ENCODE measurements at places on chromosomes 5 and 9. TPM values are rescaled to one million over a fixed set of nuclear protein-coding genes. Genes with fewer than 3 reads are reported as not detected.

DNA sequence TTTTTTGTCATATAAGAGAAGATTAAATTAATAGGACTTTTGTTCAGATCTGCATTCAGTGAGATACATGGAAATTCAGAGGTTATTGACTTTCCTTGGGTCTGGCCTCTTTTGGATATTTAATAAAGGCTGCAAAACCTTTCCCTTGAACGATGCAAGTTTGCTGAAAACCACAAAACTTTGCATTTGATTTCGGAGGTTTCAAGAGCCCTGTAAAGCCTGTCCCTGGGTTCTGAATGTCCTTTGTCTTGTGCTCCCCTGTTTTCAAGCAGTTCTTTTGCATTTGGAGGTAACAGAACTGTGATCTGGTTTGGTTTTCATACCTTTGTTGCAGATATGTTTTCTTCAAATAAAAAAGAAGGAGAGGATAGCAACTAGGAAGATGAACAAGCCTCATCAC, 188.1 kb upstream of the DMRT1 start:
- no peak for DNase-seq
- H3K27me3 ChIP-seq = no peaks in the 10 kb centered on the region
- H3K36me3 ChIP-seq = no peaks in the 10 kb centered on the region
- no peak overlapping the region for H3K4me3 ChIP-seq
- no peak overlapping the region for H3K27ac ChIP-seq

DNA sequence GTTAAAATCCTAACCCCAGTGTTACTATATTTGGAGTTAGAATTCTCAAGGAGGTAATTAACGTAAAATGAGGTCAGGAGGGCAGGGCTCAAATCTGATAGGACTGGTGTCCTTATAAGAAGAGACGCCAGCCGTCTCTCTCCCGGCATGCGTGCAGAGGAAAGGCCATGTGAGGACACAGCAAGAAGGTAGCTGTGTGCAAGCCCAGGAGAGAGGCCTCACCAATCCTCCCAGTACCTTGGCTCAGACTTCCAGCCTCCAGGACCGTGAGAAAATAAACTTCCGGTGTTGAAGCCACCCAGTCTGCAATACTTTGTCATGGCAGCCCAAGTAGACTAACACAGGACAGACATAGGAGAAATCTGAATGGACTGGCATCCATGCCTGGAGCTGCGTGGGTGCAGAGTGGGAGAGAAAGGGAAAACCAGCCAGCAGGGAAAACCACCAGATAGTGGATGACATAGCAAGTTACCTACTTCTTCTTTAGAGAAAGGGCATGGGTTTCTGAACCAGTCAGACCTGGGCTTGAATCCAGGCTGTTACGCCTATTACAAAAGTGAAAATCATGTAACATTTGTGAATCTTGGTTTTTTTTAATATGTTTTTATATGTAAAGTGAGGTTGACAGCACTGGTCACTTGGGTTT, 89.2 kb downstream of the FSTL4 start:
- DNase-seq = no peak
- no peaks in the 10 kb centered on the region for H3K36me3 ChIP-seq
- peaks cover 5% of the 10 kb centered on the region for H3K27me3 ChIP-seq
- H3K4me1 ChIP-seq = no peaks in the 10 kb centered on the region
- H3K4me3 ChIP-seq = no peak overlapping the region

DNA sequence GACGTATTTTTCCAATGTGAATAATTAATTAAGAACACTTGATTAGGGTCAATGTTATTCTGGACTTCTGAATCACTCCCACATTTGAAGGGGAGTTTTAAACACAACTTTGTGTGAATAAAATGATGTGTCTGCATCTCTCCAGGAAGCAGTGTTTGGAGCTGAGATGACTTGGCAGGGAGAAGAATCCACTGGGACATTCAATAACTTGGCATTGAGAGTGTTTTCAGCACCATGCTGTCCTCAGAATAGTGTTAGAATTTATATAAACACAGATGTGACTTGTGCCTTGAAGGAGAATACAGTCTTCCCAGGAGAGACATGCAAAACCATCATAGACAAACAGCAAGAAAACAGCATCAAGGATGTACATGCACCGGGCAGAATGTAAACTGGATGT, 32.7 kb upstream of the KCNMB1 start:
- no peaks in the 10 kb centered on the region for H3K27me3 ChIP-seq
- H3K4me1 ChIP-seq = peaks cover 19% of the 10 kb centered on the region
- peak overlapping the region; percentile 2 for H3K27ac ChIP-seq

The DPYSL3 gene
- total RNA-seq = not detected

GRCh38 chr9:80144406-80144805, 572.6 kb downstream of the TLE4 start:
- H3K27ac ChIP-seq = no peak overlapping the region
- H3K4me1 ChIP-seq = no peaks in the 10 kb centered on the region
- no peaks in the 10 kb centered on the region for H3K36me3 ChIP-seq
- H3K27me3 ChIP-seq = peaks cover 7% of the 10 kb centered on the region
- H3K4me3 ChIP-seq = no peak overlapping the region
- DNase-seq = no peak

The SLC24A2 gene
- not detected for total RNA-seq

GRCh38 chr9:116605060-116605459, 82.0 kb upstream of the TRIM32 start:
- H3K27ac ChIP-seq = no peak overlapping the region
- no peak for DNase-seq
- no peak overlapping the region for H3K4me3 ChIP-seq
- no peaks in the 10 kb centered on the region for H3K4me1 ChIP-seq
- no peaks in the 10 kb centered on the region for H3K27me3 ChIP-seq

The MTREX gene
- 79.9 TPM for total RNA-seq

DNA sequence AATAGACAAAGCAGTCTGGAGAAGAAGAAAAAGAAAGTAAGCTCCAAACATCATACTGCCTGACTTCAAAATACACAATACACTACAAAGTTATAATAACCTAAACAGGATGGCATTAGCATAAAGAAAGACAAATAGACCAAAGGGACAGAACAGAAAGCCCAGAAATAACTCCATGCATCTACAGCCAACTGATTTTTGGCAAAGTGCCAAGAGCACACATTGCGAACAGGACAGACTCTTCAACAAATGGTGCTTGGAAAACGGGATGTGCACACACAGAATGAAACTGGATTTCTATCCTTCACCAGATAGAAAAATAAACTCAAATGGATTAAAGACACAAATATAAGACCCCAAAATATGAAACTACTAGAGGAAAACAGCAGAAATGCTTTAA, 66.6 kb upstream of the SPATA31E1 start:
- H3K36me3 ChIP-seq = no peaks in the 10 kb centered on the region
- H3K4me3 ChIP-seq = no peak overlapping the region
- H3K27ac ChIP-seq = no peak overlapping the region
- H3K4me1 ChIP-seq = no peaks in the 10 kb centered on the region
- peaks cover 16% of the 10 kb centered on the region for H3K27me3 ChIP-seq
- DNase-seq = no peak

- DNase-seq = no peak
- H3K4me1 ChIP-seq = peaks cover 100% of the 10 kb centered on the region
- H3K36me3 ChIP-seq = no peaks in the 10 kb centered on the region
- no peaks in the 10 kb centered on the region for H3K27me3 ChIP-seq
- H3K4me3 ChIP-seq = no peak overlapping the region
- peak overlapping the region; percentile 71 for H3K27ac ChIP-seq
These were observed 54.0 kb downstream of the SLC22A5 start for GRCh38 chr5:132423438-132423898.

- peaks cover 18% of the 10 kb centered on the region for H3K4me1 ChIP-seq
- peaks cover 10% of the 10 kb centered on the region for H3K36me3 ChIP-seq
- peak overlapping the region; percentile 90 for H3K27ac ChIP-seq
- H3K27me3 ChIP-seq = no peaks in the 10 kb centered on the region
- H3K4me3 ChIP-seq = peak overlapping the region; percentile 82
- no peak for DNase-seq
These were observed 48.8 kb downstream of the POC5 start for GRCh38 chr5:75668445-75668844.

The PCDHB3 gene
- not detected for total RNA-seq

The RANBP17 gene
- 0.83 TPM for total RNA-seq

The FAM153A gene
- total RNA-seq = 117 TPM

The ZNF454 gene
- 0.33 TPM for total RNA-seq

The ZNF608 gene
- 0.66 TPM for total RNA-seq

DNA sequence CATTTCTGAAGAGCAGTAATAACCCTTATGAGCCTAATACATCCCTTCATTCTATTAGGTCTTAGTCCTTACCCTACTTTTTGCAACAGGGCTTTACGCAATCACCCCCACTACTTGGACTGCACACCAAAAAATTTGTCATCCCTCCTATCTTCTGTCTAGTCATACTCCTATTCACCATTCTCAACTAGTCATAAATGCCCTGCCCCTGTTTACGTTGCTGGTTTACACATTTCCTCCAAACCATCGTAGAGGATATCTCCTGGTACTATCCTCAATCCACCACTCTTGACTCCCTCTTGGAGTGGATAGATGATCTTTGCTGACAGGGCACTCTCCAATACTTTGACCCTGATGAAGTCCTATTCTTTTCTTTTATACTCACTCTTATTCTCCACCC, 98.2 kb upstream of the CCNG1 start:
- H3K27me3 ChIP-seq = peaks cover 3% of the 10 kb centered on the region
- no peak overlapping the region for H3K27ac ChIP-seq
- no peaks in the 10 kb centered on the region for H3K36me3 ChIP-seq
- no peak for DNase-seq
- no peaks in the 10 kb centered on the region for H3K4me1 ChIP-seq

- H3K36me3 ChIP-seq = peaks cover 14% of the 10 kb centered on the region
- no peaks in the 10 kb centered on the region for H3K4me1 ChIP-seq
- DNase-seq = no peak
- H3K27me3 ChIP-seq = no peaks in the 10 kb centered on the region
These were observed 37.4 kb downstream of the MEGF9 start for GRCh38 chr9:120676767-120677402.

The TAF11L5 gene
- total RNA-seq = not detected

DNA sequence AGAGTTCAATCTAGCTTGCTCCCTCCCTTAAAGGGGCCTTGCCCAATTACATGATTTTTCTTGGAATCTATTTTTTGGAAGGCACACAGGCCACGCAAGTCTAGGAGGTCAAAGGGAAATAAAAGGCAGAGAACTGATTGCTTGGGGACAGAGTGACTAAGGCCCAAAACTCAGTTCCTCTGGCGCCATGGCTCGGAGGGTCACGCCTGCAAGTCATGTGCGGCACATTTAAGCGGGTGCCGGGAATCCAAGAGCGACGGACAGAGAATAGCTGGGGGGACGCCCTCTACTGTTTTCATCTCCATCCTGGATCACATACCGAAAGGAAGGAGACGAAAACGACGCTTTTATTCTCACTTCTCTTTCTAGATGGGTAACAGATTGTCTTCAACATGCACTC, 78.6 kb downstream of the FREM1 start:
- no peak overlapping the region for H3K27ac ChIP-seq
- H3K4me1 ChIP-seq = no peaks in the 10 kb centered on the region
- no peak for DNase-seq
- no peaks in the 10 kb centered on the region for H3K36me3 ChIP-seq
- H3K27me3 ChIP-seq = peaks cover 2% of the 10 kb centered on the region

DNA sequence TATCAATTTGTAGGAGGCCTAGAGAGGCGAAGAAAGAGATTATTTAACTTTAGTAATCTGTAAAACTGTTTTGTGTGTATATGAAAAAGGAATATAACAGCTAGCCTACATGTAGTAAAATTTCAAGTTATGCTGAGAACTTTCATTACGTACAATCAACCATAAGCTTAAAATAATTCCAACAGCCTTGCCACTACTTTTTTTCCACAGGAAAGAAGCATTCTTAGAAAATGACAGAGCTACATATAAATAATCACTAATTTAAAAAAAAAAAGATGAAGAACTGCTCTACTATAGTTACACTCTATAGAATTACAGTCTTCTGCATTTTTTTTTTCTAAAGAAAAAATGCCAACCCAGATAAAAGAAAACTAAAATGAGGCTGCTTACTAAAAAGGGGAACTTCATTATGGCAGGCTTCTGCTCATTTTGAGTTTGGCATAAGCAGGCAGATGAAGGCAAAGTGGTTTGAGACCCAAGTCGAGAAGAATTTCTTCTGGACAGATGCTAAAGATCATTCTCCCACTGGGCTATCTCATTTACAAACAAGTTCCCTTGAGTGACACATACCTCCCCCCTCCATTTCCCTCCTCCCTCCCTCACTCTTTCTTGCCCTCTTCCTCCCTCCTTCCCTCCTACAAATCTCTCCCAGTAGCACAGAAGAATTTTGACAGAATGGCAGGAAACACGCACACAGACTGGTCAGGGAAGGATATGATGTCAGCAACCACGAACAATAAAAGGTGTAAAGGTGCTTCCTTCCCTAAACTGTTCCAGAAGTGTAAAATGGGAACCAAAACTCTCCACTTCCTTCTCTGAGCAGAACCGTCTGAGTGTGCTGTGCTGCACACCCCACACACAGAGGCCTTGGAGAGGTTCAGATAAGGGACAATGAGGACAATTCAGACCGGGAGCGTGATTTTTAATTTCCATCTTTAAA, 56.1 kb downstream of the MEF2C start:
- no peak for DNase-seq
- no peak overlapping the region for H3K27ac ChIP-seq
- no peaks in the 10 kb centered on the region for H3K36me3 ChIP-seq
- peak overlapping the region; percentile 58 for H3K4me3 ChIP-seq
- peaks cover 4% of the 10 kb centered on the region for H3K27me3 ChIP-seq

DNA sequence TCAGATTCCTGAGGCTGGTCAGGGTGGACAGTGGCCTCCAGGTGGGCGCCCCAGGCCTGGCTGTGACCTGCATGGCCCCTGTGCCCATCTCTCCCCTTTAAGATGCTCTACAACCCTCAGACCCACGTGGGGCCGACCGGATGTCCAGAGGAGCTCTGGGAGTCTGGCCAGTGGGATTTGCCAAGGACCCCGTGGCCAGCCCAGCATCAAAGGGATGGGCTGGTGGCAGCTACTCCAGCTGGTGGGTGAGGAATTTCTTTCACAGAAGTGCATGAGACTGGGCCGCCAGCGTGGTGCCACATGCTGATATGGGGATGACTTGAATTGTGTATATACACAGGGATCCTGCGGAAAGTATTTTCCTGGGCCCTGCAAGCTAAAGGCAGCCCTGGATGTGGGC, 94.7 kb upstream of the SARDH start:
- DNase-seq = no peak
- no peak overlapping the region for H3K4me3 ChIP-seq
- no peaks in the 10 kb centered on the region for H3K27me3 ChIP-seq
- H3K27ac ChIP-seq = no peak overlapping the region

The FGF1 gene
- not detected for total RNA-seq

GRCh38 chr9:27212621-27213020, 84.3 kb downstream of the EQTN start:
- H3K27ac ChIP-seq = no peak overlapping the region
- no peaks in the 10 kb centered on the region for H3K36me3 ChIP-seq
- no peak for DNase-seq
- no peak overlapping the region for H3K4me3 ChIP-seq

GRCh38 chr9:124794902-124795491, 18.1 kb downstream of the OLFML2A start:
- H3K4me1 ChIP-seq = no peaks in the 10 kb centered on the region
- H3K27ac ChIP-seq = no peak overlapping the region
- DNase-seq = no peak
- H3K4me3 ChIP-seq = no peak overlapping the region

Measured in naive thymus-derived CD8-positive, alpha-beta T cell (primary cell).